NB4 (cell line): ENCODE measurements at places on chromosomes 16 and 17.
A peak's percentile ranks its signal among the peaks of the same experiment; 100 is the strongest.

- DNase-seq, result no peak
Observed at GRCh38 chr16:27778926-27779570, 229.1 kb downstream of the KATNIP start.

GRCh38 chr17:44556166-44556831 is 985 bp upstream of the FZD2 start:
- DNase-seq, result peak; percentile 71

DNA sequence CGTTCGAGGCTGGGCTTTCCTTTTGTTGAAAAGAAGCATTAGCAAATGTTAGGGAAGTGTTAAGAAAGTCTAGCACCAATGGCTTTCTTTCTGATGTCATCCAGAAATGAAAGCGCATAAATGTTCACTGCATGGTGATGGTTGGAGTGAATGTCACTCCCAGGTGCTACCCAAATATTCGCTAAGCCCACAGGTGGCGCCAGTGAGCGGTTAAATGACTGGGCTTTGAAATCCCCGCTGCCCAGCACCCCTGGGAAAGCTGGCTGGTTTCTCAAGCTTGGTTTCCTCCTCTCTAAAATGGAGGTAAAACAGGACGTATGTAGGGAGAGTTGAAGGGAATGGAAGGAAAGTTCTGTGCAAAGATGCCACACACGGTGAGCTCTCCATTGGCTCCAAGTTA is 104.4 kb downstream of the IRX5 start:
- peak; percentile 74 for DNase-seq

- no peak for DNase-seq
Observed at GRCh38 chr17:55354941-55355340, 66.7 kb downstream of the MMD start.

- peak; percentile 35 for DNase-seq
Observed at GRCh38 chr16:66511602-66512271, 38.2 kb downstream of the TK2 start.

- DNase-seq, result peak; percentile 75
Observed at GRCh38 chr16:65745-66144, 6.7 kb downstream of the RHBDF1 start.

DNA sequence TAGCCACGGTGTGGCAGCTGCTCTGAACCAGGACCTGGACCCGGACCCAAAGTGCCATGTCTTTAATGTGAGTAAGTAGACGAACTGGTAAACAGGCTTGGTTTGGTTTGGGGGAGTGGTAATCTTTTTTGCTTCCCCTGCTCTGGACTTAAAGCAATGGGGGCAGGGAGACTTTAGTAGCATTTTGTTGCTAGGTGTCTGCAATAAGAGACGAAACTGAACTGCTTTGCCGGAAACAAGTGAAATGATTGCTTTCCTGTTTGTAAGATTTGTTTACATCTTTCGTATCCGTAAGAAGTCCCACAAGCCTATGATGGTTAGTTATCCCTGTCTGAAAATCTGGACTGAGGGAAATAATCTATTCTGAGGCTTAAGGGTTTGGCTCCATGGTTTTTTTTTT is 21.5 kb downstream of the PRCD start:
- no peak for DNase-seq

GRCh38 chr17:72334205-72334604 is 213.4 kb downstream of the SOX9 start:
- no peak for DNase-seq

DNA sequence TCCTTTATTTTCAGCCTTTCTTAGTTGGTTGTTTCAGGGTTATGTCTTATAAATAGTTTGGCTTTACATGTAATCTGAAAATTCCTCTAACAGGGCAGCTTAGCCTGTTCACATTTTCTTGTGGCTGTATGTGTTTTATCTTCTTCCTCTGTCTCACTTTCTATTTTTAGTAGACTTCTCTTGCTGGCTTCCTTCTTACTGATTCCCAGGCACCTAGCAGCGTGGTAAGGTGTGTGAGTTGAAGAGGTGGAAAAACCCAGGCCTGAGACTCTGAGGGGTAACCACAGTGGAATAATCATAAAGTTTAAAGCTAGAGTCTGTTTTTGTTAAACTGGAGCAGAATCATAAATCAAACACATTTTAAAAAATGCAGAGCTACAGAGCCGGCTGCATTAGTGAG is 190.9 kb downstream of the LGALS9B start:
- DNase-seq, result no peak

DNA sequence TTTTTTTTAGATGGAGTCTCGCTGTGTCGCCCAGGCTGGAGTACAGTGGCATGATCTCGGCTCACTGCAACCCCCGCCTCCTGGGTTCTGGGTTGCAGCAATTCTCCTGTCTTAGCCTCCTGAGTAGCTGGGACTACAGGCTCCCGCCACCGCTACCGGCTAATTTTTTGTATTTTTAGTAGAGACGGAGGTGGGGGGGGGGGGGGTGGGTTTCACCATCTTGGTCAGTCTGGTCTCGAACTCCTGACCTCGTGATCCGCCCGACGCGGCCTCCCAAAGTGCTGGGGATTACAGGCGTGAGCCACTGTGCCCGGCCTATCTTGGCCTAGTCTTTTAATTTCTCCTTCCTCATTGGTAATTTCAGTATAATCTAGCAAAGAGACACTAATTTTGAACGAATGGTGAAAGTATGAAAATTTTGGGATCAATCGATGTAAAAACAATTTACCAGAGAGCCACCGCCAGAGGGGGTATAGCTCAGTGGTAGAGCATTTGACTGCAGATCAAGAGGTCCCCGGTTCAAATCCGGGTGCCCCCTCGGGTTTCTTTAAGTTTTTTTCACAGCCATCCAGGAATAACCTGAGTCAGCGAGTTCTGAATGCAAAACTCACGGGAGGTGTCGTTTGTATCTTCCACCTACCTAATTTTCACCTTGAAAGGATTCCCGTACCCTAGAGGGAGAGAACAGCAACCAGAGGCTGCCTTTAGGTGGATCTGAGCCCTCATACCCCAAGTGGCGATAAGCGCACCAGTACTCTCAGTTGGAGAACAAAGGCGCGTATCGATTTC is 2.5 kb upstream of the LASP1 start:
- peak; percentile 78 for DNase-seq

DNA sequence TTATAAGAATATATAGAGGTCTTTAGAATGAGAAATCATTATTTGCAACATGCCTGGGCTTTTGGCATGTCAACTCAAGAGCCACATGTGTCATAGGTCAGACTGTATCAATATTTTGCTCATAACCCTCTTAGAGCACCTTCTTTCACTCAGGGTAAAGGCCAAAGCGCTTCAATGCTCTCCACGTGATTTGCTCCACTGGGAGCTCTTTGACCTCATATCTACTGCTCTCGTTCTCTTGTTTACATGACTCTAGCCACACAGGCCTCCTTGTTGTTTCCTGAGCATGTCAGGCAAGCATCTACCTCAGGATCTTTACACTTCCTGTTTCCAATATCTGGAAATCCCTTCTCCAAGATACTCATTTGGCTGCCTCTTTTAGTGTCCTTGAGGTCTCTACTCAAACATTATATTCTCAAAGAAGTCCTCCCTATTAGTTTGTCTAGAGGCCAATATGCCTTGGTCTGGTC is 148.4 kb downstream of the TOX3 start:
- no peak for DNase-seq

DNA sequence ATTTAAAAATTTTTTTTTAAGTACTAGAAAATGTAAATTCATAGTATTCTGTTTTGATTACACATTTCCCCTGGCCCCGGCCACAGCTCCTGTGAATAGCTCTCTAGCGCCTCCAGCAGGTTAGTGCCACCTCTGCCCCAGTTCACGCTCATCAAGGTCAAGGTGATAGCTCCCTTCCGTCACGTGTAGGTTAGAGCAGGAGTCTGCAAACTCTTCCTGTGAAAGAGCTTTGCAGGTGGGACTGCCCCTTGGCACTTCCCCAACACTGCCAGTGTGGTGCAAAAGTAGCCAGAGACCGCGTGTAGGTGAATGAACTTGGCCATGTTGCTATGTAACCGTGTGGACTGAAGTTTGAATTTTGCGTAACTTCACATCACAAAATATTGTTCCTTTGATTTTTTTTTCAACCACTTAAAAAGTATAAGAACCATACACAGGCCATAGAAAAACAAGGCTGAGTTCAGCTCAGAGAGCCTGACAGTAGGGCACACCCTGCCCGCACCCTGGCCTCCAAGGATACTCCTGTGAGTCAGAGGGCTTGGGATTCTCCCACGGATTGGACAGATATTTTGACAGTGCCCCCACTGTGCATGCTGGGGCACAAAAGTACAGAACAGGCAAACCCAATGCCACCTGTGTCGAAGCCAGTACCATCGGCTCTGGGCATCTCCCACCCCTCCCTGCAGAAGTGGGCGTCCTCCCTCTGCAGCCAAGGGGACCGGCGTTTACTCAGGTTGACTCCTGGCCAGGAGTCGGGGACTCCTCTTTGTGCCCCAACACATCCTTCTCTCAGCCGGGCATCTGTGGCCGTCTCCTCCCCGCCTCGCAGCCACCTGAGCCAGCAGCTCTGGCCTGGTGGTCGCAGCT is 92.0 kb upstream of the CHMP6 start:
- DNase-seq, result peak; percentile 51

DNA sequence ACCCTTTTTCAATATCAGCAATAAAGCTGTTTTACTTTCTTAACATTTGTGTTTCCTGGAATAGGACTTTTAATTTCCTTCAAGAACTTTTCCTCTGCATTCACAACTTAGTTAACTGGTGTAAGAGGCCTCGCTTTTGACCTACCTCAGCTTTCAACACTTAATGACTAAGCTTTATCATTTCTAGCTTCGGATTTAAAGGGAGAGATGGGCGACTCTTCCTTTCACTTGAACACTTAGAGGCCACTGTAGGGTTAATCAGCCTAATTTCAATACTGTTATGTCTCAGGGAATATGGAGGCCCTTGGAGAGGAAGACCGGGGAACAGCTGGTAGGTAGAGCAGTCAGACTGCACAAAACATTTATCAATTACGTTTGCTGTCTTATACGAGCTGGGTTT is 4.7 kb downstream of the SYNRG start:
- DNase-seq, result no peak
